ENCODE measurements at places on chromosomes 5 and 9.

DNA sequence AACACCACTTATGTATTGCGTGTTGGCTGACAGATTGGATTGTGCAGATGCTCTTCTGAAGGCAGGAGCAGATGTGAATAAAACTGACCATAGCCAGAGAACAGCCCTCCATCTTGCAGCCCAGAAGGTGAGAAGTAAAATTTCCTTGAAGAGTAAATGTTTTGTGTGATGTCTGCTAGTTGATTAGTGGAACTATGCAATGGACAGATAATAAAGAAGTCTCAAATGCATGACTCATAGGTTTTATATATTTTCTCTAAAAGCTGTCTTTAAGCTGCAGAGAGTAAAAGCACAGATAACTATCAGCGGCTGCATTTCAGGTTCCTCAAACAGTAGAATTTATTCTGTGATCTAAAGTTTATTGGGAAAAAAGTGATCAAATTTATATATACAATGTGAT is 27.4 kb downstream of the INVS start:
- DNase-seq = no peak

DNA sequence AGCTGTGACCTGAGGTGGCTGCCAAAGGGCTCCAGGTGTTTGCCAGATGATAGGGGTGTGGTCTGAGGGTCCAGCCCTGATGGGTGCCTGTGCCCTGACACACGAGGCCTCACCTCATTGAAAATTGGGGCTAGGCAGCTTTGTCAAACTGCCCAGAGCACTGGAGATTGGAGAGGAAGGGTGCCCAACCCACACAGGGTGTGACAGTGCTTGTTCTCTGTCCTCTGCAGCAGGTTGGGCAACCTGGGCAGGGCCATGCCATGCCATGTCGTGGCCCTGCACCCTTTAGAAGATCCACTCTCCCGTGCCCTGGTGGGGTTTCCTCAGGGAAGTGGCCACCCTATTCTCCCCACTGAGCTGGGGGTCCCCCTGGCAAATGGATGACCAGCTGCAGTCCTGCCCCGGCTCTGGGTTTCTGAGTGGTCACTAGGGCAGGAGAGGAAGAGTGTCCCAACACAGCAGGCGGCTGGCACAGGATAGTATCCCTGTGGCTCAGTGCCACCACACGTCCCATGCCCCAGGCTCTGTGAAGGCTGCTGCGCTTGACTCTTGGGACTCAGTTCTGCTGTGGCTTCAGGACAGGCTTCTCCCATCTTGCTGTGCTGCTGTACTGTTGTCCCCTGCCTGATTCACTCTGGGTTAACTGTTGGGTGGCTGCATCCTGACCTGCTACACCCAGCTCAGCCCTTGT is 100.8 kb upstream of the PITX1 start:
- no peak for DNase-seq

DNA sequence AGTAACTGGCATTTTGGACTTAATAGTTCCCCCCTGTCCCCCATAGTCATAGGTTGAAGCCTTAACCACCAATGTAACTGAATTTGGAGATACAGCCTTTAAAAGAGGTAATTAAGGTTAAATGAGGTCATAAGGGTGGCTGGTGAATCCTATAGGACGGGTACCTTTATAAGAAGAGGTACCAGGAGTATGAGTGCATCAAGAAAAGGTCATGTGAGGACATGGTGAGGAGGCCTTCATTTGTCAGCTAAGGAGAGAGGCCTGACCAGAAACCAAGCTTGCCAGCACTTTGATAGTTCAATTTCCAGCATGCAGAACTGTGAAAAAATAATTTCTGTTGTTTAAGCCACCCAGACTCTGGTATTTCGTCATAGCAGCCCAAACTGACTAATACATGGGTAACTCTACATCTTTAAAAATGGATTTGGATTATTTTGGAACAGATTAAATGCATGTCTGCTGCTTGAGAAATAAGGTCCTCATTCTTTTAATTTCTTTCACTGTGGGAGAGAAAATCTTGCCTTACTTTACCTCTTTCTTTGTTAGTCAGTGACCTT is 9.7 kb downstream of the RASA1 start:
- DNase-seq = no peak

- no peak for DNase-seq
Measured at GRCh38 chr9:112421771-112422222, 41.9 kb downstream of the HSDL2 start.

- no peak for DNase-seq
Measured at GRCh38 chr9:98575379-98576346, 133.1 kb downstream of the GABBR2 start.

GRCh38 chr5:172411484-172412072 is 42.7 kb downstream of the SH3PXD2B start:
- no peak for DNase-seq

All from right atrium auricular region (tissue), 2 donors.